Fibroblast of skin of scalp (primary cell): ENCODE measurements at places on chromosomes 7 and 10.
A peak's percentile ranks its signal among the peaks of the same experiment; 100 is the strongest.

- no peak for DNase-seq
Measured at GRCh38 chr7:116575853-116576252, 51.0 kb downstream of the CAV1 start.

GRCh38 chr10:79314761-79315601 is 32.3 kb upstream of the PPIF start:
- DNase-seq: no peak

DNA sequence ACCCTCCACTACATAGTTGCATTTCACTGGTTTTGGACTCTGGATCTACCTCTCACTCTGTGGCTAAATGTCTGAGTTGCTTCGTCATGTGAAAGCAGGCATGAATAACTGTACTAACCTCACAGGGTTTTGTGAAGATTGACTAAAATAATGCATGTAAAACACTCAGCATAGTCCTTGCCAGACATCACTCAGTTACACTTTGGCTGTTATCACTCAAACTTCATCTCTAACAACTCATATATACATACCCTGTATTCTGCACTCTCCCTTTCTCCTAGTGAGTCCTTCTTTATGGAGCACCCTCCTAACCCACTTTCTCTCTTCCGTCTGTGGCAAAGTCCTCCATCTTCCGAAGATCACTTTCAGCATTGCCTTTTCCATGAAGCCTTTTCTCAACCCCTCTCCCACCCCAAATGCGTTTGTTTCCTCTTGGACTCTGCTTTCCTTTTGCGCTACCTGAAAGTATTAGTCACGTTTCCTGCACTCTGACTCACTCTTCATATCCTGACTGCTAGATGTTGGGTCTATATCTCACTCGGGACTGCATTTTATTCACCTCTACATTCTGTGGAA is 72.6 kb downstream of the OSBPL3 start:
- no peak for DNase-seq

GRCh38 chr10:70317943-70318318 is 34.1 kb upstream of the NPFFR1 start:
- no peak for DNase-seq

DNA sequence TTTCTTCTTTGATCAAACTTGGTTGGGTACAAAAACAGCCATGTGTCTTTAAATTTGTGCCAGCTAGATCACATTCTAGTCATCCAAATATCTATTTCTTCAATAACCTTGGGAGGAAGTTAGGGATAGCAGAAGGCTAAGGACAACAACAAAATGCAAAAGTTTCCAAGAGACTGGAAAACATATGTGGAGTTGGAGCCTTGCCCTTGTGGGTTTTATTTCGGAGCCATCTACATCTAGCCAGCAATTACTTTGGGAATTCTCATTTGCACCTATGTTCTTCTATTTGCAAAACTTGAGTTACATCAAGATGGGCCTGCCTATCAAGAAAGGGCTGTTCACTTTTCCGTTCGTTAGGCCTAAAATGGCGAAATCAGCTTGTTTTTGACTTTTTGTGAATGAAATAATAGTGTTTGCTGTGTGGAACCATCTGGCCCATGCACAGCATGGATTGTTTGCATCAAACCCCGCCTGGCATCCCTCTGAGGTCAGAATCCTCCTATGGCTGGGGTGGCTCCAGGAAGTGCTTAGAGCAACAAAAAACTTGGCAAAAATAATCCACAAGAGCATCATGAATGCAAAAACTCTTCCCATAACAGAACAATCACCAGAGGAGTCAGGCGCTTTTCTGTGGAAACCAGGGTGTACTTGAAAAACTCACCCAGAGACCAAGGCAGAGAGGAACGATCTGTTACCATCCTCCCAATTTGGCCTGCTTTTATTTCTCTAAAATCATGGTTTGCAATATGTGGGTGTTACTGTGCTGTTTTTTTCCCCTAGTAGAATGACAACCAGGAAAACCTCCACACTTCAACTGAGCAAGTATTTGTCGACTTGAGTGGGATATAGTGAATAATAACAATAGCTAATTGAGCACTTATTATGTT is 36.2 kb upstream of the XPNPEP1 start:
- peak; percentile 34 for DNase-seq

GRCh38 chr10:114694752-114695151 is 36.7 kb upstream of the ABLIM1 start:
- DNase-seq: no peak

GRCh38 chr7:102456327-102456726 is 8.3 kb downstream of the ALKBH4 start:
- no peak for DNase-seq

DNA sequence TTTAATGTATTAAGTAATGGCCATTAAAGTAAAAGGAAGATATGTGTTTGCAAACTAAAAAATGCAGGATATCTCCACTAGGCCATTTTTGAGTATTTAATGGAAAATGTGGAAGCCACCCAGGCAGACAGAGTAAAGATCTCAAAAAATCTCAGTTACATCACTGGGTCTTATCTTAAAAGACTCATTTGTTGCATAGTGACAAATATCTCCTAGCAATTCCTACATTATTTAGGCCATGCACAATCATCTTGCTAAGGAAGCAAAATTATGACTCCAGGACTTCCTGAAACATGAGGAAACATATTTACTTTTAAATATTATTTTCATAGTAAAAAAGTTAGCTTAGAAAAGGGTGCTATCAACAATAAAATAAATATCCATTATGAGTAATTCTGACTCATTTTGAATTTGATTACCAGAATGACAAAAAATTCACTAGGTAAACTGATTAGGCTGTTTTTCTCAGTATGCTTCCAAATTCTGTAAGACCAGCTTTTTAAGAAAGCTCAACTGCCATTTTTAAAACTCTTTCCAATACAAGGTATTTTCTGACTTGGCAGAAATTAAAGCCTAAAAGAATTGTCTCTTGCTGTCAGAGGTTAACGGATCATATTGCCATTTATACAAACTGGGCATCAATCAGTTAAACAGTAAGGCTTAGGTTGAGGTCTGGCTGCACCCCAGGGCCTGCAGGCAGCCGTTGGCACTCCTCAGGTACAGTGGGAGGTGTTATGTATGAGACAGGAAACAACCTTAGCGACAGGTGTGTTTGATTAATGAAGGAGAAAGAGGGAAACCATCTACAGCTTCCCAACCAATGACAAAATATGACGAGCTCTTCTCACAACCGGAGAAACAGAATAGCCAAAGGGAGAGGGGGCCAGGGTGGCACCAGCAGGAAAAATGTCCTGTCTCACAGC is 31.8 kb downstream of the PCLO start:
- no peak for DNase-seq

DNA sequence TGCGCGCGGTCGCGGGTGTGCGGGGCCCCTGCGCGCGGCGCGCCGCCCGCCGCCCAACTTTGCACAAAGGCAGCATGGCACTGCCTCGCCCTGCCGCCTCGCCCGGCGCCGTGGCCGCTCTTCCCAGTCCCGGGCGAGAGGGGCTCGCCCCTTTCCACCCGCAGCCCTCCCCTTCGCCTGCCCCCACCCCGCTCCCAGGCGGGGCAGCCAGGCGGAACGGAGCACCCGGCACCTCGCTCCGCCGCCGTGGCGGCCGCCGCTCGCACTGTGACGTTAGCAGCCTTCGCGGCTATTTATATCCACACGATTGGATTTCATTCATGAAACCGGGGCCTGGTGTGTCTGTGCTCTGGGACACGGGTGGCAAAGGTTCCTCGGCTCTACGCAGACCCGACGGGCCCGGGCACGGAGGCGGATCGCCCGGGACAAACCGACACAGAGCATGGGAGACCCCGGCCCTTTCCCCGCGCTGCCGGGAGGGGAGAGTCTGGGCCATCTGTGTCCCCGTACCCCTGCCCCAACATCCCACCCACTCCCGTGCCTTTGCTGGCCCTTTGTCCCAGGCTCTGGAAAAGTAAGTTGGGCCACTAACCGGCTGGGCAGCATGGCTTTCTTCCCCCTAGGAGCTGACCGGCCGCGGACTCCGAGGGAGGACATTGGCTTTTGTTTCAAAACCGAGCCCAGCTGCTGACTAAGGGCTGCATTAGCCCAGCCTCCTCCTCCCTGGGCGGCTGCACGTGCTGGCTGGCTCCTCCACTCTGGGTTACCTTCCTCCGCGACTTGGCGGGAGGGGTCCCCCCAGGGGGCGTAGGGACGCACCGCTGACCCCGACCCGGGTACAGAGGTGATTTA is at the start of gene RHOBTB1:
Gene RHOBTB1 (minus strand): TSS at position 128 of the 852 bp plus-strand sequence. CDS start 32,643 bp downstream, outside the sequence.
- peak; percentile 88 for DNase-seq

DNA sequence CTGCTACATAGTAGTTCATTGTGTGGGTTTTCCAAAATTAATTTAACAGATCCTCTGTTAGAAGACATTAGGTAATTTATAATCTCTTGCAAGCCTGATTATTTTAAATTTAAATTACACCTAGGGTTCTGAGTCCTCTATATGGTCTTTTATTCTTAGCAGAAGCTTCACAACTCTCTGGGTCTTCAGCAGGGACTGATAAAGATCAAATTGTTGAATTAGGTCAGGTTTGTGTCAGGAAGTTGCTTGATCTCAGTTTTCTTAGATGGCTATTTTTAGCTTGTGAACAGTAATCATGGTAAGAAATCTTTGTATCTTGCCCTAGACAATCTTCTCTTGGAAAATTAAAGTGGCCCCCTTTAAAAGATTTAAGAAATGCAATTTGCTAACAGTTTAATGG is 183.1 kb upstream of the HDAC9 start:
- no peak for DNase-seq

GRCh38 chr7:101590663-101591435 is 38.2 kb downstream of the MYL10 start:
- no peak for DNase-seq

GRCh38 chr7:22858640-22859561 is 36.3 kb upstream of the TOMM7 start:
- peak; percentile 97 for DNase-seq
